ENCODE measurements at places on chromosomes 4 and X. TPM values are rescaled to one million over a fixed set of nuclear protein-coding genes. Genes with fewer than 3 reads are reported as not detected.

- no peaks in the 10 kb centered on the region for H3K36me3 ChIP-seq
- no peaks in the 10 kb centered on the region for H3K4me1 ChIP-seq
- no peak for DNase-seq
- H3K27me3 ChIP-seq: peaks cover 7% of the 10 kb centered on the region
- H3K4me3 ChIP-seq: no peak overlapping the region
- no peak overlapping the region for H3K27ac ChIP-seq
Observed at GRCh38 chr4:82261084-82261483, 112.7 kb downstream of the HNRNPD start.

Gene PPEF1
- 0.97 TPM for total RNA-seq

Gene AMOT
- total RNA-seq: 1.3 TPM

Gene USP51
- total RNA-seq: 2.2 TPM

Gene SYP
- total RNA-seq: 8.7 TPM

- H3K27me3 ChIP-seq: no peaks in the 10 kb centered on the region
- H3K4me3 ChIP-seq: no peak overlapping the region
- no peaks in the 10 kb centered on the region for H3K4me1 ChIP-seq
- DNase-seq: no peak
- no peaks in the 10 kb centered on the region for H3K36me3 ChIP-seq
- no peak overlapping the region for H3K27ac ChIP-seq
Observed at GRCh38 chr4:137427411-137427810, 104.9 kb downstream of the PCDH18 start.

Gene S100P
- total RNA-seq: 84.6 TPM

DNA sequence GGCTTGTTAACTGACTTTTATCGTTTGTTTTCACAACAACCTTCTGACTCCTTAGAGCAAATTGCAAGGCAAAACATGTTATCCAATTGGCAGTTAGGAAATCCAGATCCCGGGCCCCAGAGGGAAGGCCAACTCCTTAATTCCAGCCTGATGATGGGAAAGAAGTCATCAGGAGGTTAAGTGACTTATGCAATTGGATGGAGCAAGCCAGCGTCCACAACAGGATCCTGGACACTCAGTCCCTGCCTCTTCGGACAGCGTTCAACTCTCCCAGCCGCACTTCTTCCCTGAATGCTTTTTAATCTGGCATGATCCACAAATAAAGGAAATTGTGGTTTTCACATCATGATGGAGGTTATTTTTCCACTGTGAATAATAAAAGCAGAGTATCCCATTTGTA lies 310.1 kb downstream of the RAB28 start:
- H3K4me3 ChIP-seq: no peak overlapping the region
- H3K27ac ChIP-seq: no peak overlapping the region
- no peaks in the 10 kb centered on the region for H3K4me1 ChIP-seq
- no peaks in the 10 kb centered on the region for H3K27me3 ChIP-seq

DNA sequence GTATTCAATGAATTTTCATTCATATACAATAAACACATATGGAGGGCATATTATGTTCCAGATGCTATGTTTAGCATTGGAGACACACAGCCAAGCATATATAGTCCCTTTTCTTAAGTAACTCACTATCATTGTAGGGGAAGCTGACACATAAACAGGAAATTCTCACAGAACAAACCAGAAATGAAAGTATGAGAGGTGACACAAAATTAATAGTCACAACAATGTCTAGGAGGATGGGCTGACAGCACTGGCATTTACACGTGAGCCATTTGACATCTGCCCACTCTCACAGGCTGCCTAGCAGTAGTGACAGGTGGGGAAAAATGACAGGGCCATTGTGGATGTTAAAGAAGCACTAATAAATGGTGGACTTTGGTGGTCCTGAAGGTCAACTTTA lies 2.6 kb upstream of the CNOT6L start:
- H3K27ac ChIP-seq: peak overlapping the region; percentile 100
- no peaks in the 10 kb centered on the region for H3K27me3 ChIP-seq
- DNase-seq: peak; percentile 50
- peaks cover 40% of the 10 kb centered on the region for H3K4me1 ChIP-seq
- H3K4me3 ChIP-seq: peak overlapping the region; percentile 99
